Stomach (tissue), 19 donors: ENCODE measurements at places on chromosomes 1 and 21. TPM values are rescaled to one million over a fixed set of nuclear protein-coding genes. Genes with fewer than 3 reads are reported as not detected.
A peak's percentile ranks its signal among the peaks of the same experiment; 100 is the strongest.

The VAV3 gene
- 6.6 TPM for polyA plus RNA-seq

The TFF2 gene
- 2,390 TPM for polyA plus RNA-seq

The SIM2 gene
- 6.9 TPM for polyA plus RNA-seq

The TTC22 gene
- 17.2 TPM for polyA plus RNA-seq

The MIXL1 gene
- not detected for polyA plus RNA-seq

The HEYL gene
- 3.4 TPM for polyA plus RNA-seq

The RXFP4 gene
- polyA plus RNA-seq = not detected

The BRDT gene
- polyA plus RNA-seq = not detected

The GNAI3 gene
- 2.6 TPM for polyA plus RNA-seq

The TADA1 gene
- 6.7 TPM for polyA plus RNA-seq

The GPR161 gene
- polyA plus RNA-seq = 2.6 TPM

GRCh38 chr1:37883671-37884070, 24.3 kb upstream of the MTF1 start:
- H3K27me3 ChIP-seq = no peaks in the 10 kb centered on the region
- peaks cover 75% of the 10 kb centered on the region for H3K36me3 ChIP-seq
- no peak for DNase-seq

DNA sequence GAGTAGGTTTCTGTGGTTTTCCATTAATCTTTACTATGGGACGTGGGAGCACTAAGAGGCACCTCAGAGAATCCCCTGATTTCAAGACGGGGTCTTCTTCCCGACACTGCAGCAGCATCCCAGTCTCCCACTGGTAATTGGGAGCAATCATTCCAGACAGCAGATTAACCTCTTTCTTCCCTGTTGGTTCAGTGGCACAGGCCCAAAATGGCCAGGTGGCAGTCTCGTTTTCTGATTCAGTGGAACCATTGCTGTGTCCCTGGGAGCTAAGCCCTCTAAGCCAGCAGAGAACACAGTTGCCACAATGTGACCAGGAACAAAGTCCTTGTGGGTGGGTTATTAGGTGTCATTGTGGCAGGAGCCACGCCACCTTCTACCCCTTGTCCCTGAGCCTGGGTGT, 342.1 kb downstream of the MATN1 start:
- DNase-seq = no peak
- no peaks in the 10 kb centered on the region for H3K36me3 ChIP-seq
- H3K4me1 ChIP-seq = peaks cover 15% of the 10 kb centered on the region

DNA sequence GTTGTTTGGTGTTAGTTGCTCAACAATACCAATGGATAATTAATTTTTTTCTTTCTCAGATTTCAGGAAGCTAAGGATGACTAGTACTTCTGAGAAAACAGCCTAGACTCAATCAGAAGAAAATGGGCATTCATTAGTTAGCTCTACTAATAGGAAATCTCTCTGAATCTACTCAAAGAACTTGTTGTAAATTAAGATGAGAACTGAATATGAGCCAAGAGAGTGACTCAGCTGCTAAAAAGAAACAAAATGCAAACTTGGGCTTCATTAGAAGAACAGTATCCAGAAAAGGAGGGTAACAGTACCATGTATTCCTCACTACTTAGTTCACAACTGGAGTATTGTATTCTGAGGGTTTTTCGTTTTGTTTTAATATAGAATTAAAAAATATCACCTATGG, 12.5 kb downstream of the FOXJ3 start:
- no peaks in the 10 kb centered on the region for H3K36me3 ChIP-seq
- no peak overlapping the region for H3K4me3 ChIP-seq
- no peak for DNase-seq

GRCh38 chr1:68221980-68222373, 10.3 kb downstream of the WLS start:
- H3K27ac ChIP-seq = peak overlapping the region; percentile 62
- H3K36me3 ChIP-seq = no peaks in the 10 kb centered on the region
- H3K4me1 ChIP-seq = peaks cover 30% of the 10 kb centered on the region
- DNase-seq = no peak
- H3K4me3 ChIP-seq = no peak overlapping the region

DNA sequence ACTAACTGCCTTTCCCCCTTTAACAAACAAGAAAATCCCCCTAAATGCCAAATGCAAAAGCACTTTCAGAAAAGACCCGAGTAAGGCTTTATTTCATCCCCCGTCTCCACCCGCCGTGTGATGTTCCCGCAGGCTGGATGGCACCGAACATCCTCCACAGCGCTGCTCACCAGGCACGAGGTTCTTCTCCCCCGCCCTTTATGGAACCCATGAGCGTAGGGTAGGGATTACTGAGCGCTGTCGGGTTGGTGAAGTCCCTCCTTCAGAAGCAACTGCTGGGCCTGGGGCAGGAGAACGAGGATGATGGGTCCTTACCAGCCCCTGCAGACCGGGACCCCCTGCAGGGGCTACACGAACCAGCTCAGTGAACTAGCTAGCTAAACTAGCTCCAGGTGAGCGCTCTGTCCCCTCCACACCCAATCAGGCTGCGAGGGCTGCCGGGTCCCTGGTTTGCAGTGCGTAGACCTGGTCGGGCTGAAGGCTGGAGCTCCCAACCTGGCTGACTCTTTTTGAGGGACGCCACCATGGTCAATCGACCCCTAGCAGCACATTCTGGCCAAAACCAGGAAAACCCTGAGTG, 80.4 kb downstream of the ITPKB start:
- H3K4me3 ChIP-seq = no peak overlapping the region
- no peak for DNase-seq
- H3K36me3 ChIP-seq = no peaks in the 10 kb centered on the region
- H3K27ac ChIP-seq = no peak overlapping the region
- no peaks in the 10 kb centered on the region for H3K27me3 ChIP-seq

DNA sequence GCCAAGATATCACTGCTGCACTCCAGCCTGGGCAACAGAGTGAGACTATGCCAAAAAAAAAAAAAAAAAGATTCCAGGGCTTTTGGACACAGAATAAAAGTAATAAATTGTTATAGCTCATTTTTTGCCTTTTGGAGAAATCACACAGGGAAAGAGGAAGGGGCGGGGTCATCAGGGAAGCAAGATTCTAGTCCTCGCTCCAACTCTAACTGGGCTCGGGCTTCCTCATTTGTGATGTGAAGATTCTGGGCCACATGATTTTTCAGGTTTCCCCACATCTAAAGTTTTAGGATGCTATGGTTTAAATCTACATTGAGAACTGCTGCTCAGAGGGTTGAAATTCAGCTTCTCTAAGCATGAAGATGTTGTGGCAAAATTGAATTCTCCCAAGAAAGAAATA, 179.3 kb upstream of the PLXNA2 start:
- no peak for DNase-seq
- no peaks in the 10 kb centered on the region for H3K27me3 ChIP-seq
- no peaks in the 10 kb centered on the region for H3K4me1 ChIP-seq
- H3K36me3 ChIP-seq = no peaks in the 10 kb centered on the region
- no peak overlapping the region for H3K27ac ChIP-seq

DNA sequence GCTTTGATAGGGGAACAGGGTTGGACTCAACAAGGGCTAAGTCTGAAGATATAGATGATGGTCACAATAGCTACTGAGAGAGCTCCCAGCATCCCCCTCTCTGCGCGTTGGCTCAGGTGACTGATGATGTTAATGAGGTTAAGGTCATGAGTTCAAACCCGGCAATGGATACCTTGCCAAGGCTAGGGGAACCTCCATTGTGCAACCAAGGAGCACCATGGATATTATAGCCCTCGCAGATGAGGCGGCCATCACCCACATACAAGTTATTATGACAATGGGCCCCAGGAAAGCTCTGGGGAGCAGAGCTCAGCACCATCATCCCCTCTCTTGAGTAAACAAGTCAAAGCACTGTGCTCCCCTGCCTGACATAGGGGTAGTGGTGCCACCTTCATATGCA, 8.2 kb downstream of the KCNA2 start:
- H3K27me3 ChIP-seq = no peaks in the 10 kb centered on the region
- peaks cover 7% of the 10 kb centered on the region for H3K4me1 ChIP-seq
- H3K4me3 ChIP-seq = no peak overlapping the region
- no peak overlapping the region for H3K27ac ChIP-seq
- no peaks in the 10 kb centered on the region for H3K36me3 ChIP-seq

- peak overlapping the region; percentile 44 for H3K4me3 ChIP-seq
- H3K27me3 ChIP-seq = peaks cover 44% of the 10 kb centered on the region
- H3K4me1 ChIP-seq = peaks cover 49% of the 10 kb centered on the region
- no peak for DNase-seq
Measured at GRCh38 chr1:942864-943533, 16.1 kb downstream of the NOC2L start.

- no peak overlapping the region for H3K27ac ChIP-seq
- peaks cover 54% of the 10 kb centered on the region for H3K36me3 ChIP-seq
- no peak for DNase-seq
- H3K4me3 ChIP-seq = no peak overlapping the region
- H3K27me3 ChIP-seq = no peaks in the 10 kb centered on the region
Measured at GRCh38 chr1:227777156-227777555, 38.3 kb upstream of the PRSS38 start.

DNA sequence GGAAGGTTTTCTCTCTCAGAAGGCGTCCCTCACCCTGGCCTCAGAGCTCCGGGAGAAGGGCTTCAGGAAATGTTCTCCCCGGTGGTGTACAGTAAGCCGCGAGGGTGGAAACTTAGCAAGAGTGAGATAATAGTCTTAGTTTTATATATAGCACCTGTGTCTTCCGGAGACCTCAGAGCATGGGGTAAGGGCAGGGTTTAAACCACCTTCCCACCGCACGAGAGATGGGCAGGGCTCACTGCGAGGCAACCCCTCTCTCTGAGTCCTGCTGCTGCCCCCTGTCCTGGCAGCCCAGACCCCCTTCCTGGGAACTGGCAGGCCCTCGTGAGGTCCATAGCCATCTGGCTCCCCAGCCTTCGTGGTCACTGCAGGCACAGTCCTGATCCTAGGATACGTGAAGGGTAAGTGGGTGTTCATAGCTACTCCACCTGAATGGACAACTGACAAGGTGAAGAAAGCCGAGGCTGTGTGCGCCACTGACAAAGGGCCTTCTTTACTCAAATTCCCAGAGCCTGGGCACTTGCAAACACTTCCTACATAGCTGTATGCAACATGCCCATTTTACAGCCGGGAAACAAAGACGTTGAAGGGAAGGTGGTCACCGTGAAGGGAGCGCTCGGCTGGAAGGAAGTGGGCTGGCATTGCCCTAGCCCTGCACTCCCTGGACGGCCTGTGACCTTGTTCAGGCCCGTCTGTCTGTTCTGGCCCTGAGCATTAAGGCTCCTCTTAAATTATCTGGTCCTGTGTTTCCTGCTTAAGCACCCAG, 26.9 kb downstream of the ITPKB start:
- H3K4me1 ChIP-seq = peaks cover 71% of the 10 kb centered on the region
- no peaks in the 10 kb centered on the region for H3K27me3 ChIP-seq
- H3K36me3 ChIP-seq = no peaks in the 10 kb centered on the region

GRCh38 chr1:174166530-174167264, 7.4 kb downstream of the RABGAP1L start:
- no peak overlapping the region for H3K4me3 ChIP-seq
- no peaks in the 10 kb centered on the region for H3K36me3 ChIP-seq
- H3K27ac ChIP-seq = no peak overlapping the region
- no peaks in the 10 kb centered on the region for H3K27me3 ChIP-seq

DNA sequence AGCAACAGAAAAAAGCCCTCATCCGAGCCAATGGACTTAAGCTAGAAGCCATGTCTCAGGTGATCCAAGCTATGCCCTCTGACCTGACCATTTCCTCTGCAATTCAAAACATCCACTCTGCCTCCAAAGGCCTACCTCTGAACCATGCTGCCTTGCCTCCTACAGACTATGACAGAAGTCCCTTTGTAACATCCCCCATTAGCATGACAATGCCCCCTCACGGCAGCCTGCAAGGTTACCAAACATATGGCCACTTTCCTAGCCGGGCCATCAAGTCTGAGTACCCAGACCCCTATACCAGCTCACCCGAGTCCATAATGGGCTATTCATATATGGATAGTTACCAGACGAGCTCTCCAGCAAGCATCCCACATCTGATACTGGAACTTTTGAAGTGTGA, 20.7 kb downstream of the NR5A2 start:
- DNase-seq = no peak
- no peaks in the 10 kb centered on the region for H3K4me1 ChIP-seq
- H3K27ac ChIP-seq = no peak overlapping the region
- peaks cover 19% of the 10 kb centered on the region for H3K27me3 ChIP-seq
- no peak overlapping the region for H3K4me3 ChIP-seq
- H3K36me3 ChIP-seq = no peaks in the 10 kb centered on the region

GRCh38 chr1:54978528-54979326, 1.7 kb upstream of the TMEM61 start:
- peaks cover 14% of the 10 kb centered on the region for H3K4me1 ChIP-seq
- H3K27me3 ChIP-seq = peaks cover 31% of the 10 kb centered on the region
- H3K36me3 ChIP-seq = no peaks in the 10 kb centered on the region
- no peak overlapping the region for H3K4me3 ChIP-seq
- no peak overlapping the region for H3K27ac ChIP-seq

- no peak overlapping the region for H3K27ac ChIP-seq
- no peak for DNase-seq
- peaks cover 11% of the 10 kb centered on the region for H3K4me1 ChIP-seq
- H3K4me3 ChIP-seq = no peak overlapping the region
Measured at GRCh38 chr1:224168859-224169380, 14.1 kb upstream of the DEGS1 start.

GRCh38 chr1:2022063-2022770, 3.1 kb downstream of the GABRD start:
- H3K27ac ChIP-seq = no peak overlapping the region
- peaks cover 7% of the 10 kb centered on the region for H3K4me1 ChIP-seq
- H3K36me3 ChIP-seq = no peaks in the 10 kb centered on the region
- H3K4me3 ChIP-seq = no peak overlapping the region
- H3K27me3 ChIP-seq = peaks cover 87% of the 10 kb centered on the region

GRCh38 chr1:84711121-84711520, 20.9 kb upstream of the SSX2IP start:
- H3K27me3 ChIP-seq = no peaks in the 10 kb centered on the region
- H3K4me1 ChIP-seq = peaks cover 13% of the 10 kb centered on the region
- H3K27ac ChIP-seq = no peak overlapping the region
- no peak overlapping the region for H3K4me3 ChIP-seq
- DNase-seq = no peak

DNA sequence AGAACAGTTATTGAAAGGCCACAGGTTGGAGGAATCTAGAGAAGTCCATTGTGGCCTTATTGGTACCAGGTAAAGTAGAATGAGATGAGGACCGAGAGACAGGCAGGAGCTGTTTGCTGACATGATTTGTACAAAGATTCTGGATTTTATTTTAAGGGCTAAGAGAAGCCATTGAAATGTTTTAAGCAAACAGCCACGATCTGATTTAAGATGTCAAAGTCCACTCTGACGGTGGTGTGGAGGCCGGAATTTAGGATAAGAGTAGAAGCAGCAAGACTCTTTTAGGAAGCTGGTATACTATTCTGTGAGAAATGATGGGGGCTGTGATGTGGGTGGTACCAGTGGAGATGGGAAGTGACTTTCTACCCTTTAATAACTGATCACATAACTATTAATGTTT, 418.5 kb downstream of the DPYD start:
- no peaks in the 10 kb centered on the region for H3K4me1 ChIP-seq
- H3K27me3 ChIP-seq = no peaks in the 10 kb centered on the region
- no peak for DNase-seq
- no peak overlapping the region for H3K27ac ChIP-seq
- no peaks in the 10 kb centered on the region for H3K36me3 ChIP-seq

- peaks cover 6% of the 10 kb centered on the region for H3K27me3 ChIP-seq
- H3K27ac ChIP-seq = no peak overlapping the region
- no peak overlapping the region for H3K4me3 ChIP-seq
- H3K36me3 ChIP-seq = no peaks in the 10 kb centered on the region
- DNase-seq = no peak
Measured at GRCh38 chr1:220380885-220381284, 108.6 kb upstream of the RAB3GAP2 start.
